Muscle of arm (tissue), 14 donors: ENCODE measurements at places on chromosomes 7 and 10. TPM values are rescaled to one million over a fixed set of nuclear protein-coding genes. Genes with fewer than 3 reads are reported as not detected.

The GJD4 gene
- 5.9 TPM for polyA plus RNA-seq

DNA sequence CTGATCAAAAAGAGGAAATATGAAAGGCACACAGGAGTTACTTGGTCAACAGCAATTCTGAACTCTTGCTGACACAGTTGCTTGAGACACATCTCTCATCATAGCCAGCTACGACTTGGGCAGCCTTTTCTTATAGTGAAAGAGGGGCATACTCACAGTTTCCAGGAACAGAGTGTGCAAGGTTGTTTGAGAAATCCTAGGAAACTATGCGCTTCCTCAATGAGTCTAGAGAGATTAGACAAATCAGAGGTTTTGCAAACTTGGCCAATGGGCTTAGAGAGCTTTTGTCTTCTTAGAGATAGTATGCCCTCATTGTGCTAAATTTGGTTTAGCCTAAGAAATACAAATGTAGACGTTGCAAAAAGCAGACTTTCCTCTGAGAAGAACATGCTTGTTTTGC lies 370.4 kb downstream of the HGF start:
- DNase-seq: no peak

DNA sequence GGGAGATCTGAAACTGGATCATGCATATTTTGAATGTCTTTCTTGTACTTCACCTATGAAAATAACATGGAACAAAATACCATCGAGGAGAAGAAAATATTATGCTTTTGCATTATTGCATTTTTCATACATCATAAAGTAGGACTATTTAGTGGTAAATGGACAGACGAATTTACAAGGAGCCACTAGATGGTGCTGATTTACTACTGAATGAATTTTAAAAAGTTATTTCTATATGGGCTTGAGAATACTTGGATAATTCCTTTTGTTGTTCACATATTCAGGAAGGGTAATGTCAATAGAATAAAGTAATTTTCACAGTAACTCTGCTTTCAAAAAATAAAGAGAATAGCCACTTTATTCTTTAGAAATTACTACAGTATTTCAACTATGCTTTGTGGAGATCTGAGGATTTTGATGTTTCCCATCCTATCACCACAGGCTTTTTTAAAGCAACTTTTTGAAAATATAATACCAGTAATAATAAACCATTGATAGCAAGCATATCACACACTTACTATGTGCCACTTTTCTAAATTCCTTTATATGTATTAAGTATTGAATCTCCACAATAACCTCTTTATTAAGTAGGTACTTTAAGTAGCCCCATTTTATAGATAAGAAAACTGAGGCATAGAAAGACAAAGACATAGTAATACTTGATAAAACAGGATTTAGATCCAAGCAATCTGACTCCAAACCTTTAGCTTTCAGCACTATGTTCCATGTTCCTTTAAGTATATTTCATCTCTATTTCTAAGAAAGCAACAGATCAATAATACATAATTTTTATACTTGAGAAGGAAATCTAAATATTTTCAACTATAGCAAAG lies 38.6 kb downstream of the NEBL start:
- peak; percentile 48 for DNase-seq

GRCh38 chr7:35768346-35768745 lies 32.5 kb upstream of the SEPTIN7 start:
- DNase-seq: no peak

DNA sequence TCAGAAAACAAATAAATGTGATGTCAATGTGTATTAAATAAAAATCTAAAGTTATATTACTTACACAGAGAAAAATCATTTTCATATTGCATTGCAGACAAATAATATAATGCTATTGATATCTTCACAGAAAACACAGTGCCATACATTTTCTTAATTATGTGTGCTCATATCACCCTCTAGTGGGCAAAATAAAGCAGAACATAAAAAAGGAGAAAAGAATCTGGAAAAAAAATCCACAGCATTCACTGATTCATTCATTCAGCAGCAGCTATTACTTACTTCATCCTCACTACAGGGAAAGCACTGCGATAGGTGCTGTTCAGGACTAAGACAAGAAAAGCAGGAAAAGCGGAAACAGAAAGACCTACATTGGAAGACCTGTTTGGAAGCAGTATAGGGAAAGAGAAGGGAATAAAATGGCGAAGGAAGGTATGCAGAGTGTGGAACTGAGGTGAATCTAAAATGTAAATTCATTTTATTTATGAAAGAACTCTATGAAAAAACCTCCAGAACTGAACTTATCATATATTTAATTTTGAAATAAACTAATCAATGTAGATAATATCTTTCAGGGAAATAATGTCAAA lies 73.2 kb downstream of the POT1 start:
- peak; percentile 19 for DNase-seq

GRCh38 chr10:124993736-124994451 lies 52.0 kb downstream of the ZRANB1 start:
- no peak for DNase-seq

- peak; percentile 70 for DNase-seq
These were observed 72.7 kb downstream of the PLCE1 start for GRCh38 chr10:94066411-94066810.

DNA sequence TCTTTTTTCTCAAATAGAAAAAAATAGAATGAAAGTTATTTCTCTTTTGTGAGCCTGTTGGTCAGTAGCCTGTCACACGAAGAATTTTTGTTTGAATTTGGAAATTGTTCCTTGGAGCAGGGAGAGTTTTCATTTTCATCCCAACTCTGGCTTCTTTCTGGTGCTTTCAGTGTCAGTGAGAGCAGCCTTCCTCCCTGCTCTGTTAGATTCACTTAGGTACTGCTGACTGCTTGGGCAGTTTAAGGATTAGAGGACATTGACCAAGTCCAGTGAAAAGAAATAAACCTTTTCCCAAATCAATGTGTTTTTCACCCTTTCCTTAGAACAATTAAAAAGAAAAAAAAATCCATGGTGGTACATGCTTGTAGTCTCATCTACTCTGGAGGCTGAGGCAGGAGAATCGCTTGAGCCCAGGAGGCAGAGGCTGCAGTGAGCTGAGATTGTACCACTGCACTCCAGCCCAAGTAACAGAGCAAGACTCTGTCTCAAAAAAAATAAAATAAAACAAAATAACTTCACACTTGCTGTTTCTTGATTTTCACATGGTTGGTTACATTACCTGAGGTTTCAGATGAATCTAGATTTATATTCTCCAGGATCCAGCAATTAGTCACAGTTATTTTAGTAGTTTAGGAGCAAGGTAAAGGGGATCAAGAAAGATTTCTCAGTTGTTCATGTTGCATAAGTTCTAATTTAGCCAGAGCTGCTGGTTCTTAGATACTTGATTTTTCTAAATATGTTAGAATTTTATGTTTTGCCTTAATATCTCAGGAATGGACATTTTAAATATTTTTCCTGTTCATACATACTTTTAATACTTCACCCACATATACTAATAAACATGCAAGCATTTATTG lies 63.1 kb downstream of the ZNRF2 start:
- no peak for DNase-seq

- DNase-seq: no peak
These were observed 49.3 kb downstream of the CLIP2 start for GRCh38 chr7:74338366-74339108.
